Hepatic stellate cell (primary cell): ENCODE measurements at places on chromosomes 4 and X.
A peak's percentile ranks its signal among the peaks of the same experiment; 100 is the strongest.

DNA sequence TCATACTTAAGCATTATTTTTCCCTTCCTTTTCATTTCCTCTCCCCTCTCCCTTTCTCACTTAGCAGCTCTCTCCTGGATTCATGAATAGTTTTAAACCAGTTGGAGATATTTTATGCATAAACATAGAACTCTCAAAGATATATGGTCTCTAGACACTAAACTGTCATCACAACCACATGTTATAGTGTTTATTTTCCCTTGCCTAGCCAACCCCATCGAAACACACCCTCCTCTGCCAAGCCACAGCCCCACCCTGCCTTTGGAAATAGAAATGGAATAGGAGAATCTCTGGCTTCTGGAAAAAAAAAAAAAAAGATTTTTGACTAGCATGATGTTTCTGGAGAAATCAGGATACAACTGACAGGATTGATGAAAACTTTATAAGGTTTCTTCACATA, 64.8 kb upstream of the RBPJ start:
- peak; percentile 34 for DNase-seq

- DNase-seq = no peak
Observed at GRCh38 chrX:35046660-35047296, 104.2 kb downstream of the FAM47B start.

- DNase-seq = no peak
Observed at GRCh38 chrX:152038804-152039203, 64.3 kb upstream of the GABRE start.

GRCh38 chr4:1029529-1029928, 18.1 kb downstream of the FGFRL1 start:
- no peak for DNase-seq

- no peak for DNase-seq
Observed at GRCh38 chr4:138666366-138666765, 349.2 kb upstream of the NOCT start.

- peak; percentile 34 for DNase-seq
Observed at GRCh38 chr4:48578132-48578968, 88.3 kb downstream of the ZAR1 start.

DNA sequence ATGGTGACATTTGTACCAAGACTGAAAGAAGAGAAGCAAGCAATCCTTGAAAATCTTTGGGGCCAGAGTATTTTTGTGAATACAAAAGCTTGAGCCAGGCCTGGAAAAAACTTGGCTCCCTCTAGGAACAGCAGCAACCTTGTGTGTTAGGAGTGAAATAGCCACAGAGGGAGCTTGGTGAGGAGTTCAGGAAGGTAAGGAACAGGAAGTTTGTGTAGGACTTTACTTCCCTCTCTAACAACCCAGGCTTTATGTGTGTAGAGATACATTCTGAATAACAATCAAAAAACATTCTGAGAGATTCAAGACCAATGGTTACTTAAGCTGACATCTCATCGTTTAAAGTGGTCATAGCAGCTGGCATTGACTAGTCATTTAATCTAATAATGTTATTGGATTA, 668.5 kb downstream of the PCDH18 start:
- no peak for DNase-seq

GRCh38 chr4:102343964-102344519, 1.2 kb downstream of the SLC39A8 start:
- DNase-seq = no peak

- no peak for DNase-seq
Observed at GRCh38 chrX:111282139-111282538, 11.9 kb upstream of the CAPN6 start.

DNA sequence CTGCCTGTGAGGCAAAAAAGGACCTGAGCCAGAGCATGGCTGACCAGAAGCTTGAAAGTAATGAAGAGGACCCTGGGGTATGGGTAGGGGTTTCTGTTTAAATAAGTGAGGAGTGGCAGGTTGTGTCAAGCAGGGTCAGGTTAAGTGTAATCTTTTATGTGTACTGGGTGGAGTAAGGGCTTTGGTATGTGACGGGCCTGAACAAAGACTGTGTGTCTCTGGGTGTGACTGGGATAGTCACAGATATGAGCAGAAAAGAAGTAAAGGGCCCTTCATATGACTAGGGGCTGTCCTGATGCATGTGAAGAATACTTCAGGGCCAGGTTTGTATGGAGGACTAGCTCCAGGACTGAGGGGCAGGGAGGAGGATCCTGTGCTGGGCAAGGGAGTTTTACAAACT, 82.4 kb downstream of the ITIH6 start:
- DNase-seq = no peak

DNA sequence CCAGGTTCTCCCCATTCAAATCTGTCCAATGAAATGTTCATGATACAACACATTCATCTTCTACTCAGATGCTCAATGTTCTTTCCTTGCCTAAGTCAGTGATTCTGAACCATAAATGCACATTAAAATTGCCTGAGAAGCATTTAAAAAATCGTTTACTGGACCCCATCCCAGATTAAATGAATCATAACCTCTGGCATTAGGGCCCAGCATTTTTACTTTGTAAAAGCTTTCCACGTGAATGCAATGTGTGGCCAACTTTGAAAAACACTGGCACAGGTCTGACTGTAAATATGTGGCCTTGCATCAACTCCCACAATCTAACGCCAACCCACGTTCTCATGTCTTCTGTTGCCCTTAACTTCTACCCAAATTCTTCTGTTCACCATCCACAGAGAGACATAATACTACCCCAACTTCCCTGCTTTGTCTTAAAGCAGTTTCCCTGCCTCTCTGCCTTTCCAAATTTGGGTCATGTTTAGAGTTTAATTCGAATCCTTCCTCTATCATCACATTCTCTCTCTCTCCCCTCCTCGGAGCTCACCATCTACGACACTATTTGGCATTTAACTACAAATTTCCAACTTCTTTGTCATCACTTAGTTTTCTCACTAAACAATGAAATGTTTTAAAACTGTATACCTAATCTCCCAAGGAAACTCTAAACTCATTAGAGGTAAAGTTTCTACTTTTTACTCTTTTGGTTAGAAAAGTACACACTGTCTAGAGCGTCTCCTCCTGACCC, 78.7 kb downstream of the PRKG2 start:
- DNase-seq = no peak

DNA sequence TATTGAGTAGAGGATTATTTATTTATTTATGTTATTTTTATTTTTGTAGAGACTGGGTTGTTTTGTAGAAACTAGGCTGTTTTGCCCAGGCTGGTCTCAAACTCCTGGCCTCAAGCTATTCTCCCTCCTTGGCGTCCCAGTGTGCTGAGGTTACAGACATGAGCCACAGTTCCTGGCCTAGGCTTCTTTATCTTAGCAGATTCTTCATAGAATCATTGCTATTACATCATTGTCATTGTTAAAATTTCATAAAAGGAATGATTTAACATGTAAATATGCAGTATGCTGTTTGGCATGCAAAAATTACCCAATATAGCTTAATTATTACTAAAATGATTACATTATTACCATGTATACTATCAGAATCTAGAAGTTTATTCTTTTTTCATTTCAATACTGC, 24.2 kb downstream of the SULT1E1 start:
- no peak for DNase-seq

DNA sequence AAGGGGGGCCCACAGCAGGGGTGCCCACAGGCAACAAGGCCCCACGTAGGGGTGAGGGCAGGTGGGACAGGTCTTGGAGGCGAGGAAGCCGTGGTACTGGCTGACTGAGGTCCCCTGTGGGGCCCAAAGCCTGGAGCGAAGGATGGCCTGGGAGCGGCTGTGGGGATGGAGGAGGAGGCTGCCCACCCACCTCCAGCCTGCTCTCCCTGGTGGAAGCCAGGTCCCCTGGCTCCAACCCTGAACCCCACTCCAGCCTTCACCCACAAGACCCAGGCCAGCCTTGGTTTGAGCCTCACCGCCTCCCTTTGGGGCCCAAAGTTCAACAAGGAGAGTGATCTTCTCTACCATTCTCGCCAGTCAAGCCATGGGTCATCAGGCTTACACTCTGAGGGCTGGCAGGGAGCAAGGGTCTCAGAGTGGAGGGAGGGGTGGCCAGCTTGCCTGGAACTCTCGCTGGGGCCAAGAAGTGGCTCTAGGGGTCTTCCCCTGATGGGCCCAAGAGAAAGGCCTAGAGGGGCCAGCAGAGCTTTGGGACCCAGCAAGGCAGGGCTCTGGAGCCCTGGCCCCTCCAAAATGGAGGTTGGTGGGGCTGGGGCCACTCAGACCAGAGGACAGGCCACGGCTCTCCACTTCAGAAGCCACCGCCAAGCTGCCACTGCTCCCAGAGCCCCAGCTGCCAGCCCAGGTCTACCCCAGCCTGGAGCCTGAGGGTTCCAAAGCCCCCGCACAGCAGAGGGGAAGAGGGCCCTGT, 5.0 kb downstream of the PNCK start:
- DNase-seq = no peak

DNA sequence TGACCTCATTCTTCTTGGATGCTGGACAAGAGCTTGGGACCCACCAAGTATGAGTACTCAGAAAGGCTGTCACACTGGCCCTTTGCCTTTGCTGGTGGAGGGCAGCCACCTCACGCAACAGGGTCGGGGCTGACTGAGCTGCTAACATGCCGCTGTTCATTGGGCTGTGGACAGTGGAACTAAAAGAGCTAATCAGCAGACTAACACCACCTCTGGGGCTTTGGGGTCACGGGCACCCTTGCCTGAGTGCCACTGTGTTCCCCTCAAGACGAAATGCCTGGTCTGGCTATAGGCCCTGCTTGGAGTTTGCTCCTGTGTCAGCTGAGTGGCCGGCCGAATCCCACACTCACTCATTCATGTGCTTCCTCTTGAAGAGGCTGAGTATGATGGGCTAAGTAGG, 559.6 kb downstream of the SPRY1 start:
- DNase-seq = no peak

DNA sequence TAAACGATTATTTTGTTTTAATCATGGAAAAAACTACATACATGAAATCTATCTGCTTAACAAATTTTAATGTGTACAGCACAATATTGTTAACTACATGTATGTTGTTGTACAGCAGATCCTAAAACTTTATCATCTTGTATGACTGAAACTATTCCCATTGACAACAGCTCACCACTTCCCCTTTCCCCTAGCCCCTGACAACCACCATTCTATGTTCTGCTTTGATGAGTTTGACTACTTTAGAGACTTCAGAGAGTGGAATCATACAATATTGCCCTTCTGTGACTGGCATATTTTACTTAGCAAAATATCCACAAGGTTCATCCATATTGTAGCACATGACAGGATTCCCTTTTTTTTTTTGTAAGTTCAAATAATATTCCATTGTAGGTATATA, 185.9 kb downstream of the CFAP299 start:
- DNase-seq = no peak

DNA sequence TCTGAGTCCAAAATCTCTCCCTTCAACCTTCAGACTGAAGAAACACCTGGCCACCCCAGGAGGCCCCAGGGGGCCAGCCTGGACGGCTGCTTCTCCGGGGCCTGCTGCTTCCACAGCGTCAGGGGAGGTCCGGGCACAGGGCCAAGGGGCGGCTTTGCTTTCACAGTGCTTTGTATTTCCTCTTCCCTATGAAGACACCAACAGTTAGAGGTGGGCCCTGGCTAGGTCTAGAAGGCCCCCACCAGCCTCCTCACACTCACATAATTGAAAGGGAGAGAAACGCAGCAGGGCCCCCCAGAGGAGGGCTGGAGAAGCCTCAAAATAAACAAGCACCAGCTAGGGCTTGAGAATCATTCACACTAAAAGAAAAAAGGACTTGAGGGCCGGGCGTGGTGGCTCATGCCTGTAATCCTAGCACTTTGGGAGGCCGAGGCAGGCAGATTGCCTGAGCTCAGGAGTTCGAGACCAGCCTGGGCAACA, 17.8 kb downstream of the SCD5 start:
- no peak for DNase-seq

- no peak for DNase-seq
Observed at GRCh38 chrX:25527156-25527555, 511.4 kb upstream of the ARX start.

GRCh38 chr4:99816545-99817308, at the start of gene DAPP1:
Gene DAPP1, plus strand, starts transcription at chr4:99816827. Its CDS starts 87 bp downstream, at chr4:99816914.
- no peak for DNase-seq

GRCh38 chrX:3940000-3940610, 226.7 kb upstream of the PRKX start:
- peak; percentile 12 for DNase-seq

DNA sequence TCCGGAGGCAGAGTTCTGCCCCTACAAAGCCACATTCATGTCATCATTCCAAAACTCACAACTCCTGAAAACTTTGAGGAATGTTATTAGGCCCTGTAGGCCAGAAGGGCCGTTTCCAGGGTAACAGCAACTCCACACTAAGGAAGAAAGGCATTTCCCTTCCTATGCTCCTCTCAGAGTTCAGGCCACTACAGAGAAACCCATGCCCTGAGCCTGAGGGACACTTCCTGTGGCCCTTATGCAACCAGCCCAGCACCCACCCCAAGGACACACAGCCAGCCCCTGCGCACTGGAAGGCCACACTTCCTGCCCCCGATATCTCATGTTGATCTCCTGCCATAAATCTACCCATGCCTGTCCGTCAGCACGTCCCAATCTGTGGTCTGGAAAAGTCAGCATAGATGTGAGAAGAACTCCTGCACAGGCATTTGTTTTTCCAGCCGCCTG, 289.3 kb downstream of the BCOR start:
- peak; percentile 69 for DNase-seq

DNA sequence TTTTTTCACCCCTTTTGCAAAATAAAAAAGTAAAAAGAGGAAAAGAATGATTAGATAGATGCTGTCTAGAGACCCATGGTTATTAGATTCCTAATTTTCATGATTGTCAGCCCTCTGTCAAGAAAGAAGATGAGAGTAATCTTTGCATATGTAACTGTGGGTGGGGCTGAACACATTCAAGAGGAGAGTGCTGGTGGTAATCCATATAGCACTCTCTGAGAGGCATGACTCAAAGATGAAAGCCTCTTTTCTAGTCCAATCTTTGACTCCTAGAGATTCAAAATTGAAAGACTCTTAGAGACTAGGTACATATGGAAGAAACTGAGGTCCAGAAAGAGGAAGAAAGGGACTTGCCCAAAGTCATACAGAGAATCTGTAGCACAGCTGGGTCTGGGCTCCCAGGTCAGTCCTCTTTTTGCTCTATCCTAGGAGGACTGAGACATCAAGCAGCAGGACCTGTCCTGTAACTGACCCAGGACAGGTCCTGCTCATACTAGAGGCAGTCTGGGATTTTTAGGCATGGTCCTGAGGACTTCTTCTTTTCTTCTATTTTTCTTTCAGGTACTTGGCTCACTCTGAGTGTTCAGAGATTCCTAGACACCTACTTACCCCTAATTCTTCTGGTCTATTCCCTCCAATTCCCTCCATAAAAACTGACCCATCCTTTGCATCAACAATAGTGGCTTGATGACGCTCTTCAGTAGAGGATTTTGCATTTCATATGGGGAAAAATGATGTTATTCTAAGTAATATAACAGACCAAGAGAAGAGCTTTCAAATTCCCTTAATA, 23.8 kb downstream of the VSIG4 start:
- DNase-seq = no peak
